ENCODE measurements at places on chromosomes 16 and 17.

GRCh38 chr16:79099716-79100115 is 500.8 kb downstream of the MAF start:
- DNase-seq, result no peak

DNA sequence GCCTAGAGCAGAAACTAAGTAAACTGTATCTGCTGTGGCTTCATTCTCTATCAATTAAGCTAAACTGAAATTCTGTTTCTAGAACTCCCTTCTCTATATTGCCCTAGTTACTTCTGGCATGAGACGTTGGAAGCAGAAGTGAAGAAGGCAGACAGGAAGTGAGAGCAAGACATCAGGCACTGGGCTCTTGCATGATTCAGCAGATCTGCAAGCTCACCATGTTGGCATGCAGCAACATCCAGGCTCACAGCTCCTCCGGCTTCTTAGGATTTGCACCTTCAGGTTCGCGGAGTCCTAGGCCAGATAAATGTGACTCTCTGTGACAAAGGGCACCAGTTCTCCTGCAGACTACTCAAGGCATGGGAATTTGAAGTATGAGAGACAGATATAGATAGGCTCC is 148.3 kb downstream of the CDH8 start:
- no peak for DNase-seq

- DNase-seq, result no peak
Observed at GRCh38 chr17:2083613-2084035, 28.7 kb downstream of the HIC1 start.

DNA sequence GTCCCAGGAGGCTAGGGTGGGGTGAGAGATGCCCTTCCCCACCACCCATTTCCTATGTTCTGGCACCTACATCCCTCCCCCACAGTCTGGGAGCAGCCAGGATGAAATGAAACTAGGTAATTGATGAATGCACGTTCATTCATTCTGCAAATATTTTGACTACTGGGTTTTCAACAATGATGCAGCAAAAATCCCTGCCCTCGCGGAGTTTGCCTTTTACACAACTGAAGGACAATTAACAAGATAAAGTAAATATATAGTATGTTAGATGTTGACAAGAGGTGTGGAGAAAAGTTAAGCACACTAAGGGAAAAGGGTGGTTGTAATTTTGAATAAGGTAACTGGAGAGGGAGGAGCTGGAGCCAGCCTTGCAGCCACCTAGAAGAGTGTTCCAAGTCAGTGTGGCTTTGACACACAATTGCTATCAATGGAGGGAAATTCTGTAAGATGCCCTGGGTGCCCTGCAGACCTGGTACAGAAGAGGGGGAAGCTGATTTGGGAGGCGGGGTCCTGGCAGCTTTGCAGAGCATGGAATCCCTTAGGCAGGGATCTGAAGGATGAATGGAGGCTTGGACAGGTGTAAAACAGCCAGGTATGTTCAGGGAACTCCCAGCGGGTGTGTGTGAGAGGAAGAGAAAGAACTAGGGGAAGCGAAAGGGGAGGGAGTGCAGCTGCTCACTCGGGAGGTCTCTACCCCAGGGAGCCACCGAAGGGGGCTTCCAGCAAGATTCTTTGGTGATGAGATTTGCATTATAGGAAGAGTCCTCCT is 2.5 kb downstream of the TMEM92 start:
- no peak for DNase-seq

DNA sequence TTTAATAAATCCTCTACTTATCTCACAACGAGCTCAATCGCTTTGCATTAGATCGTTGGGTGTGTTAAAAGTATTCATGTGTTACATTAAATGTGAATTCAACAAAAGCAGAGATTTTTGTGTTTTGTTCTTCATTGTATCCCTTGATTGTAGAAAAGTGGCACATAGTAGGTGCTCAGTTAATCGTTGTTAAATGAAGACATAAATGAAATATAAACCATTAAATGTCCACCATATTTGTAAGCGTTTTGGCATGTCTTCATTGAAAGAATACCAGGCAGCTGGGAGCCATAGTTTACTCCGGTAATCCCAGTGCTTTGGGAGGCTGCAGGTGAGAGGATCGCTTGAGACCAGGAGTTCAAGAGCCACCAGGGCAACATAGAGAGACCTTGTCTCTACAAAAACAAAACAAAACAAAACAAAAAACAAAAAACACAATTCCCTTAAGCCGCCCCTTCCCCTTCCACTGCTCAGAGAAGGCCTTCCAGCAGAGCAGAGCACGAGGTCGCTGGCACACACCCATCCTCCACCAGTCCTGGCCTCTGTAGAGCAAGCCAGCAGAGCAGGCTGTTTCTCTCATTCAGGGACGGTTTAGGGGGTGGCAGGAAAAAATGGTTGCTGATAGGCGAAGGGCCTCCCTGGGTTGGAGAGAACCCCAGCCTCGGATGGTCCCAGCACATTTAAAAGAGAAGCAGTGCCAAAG is 673 bp upstream of the CHD9 start:
- no peak for DNase-seq

GRCh38 chr16:24428756-24429155 is 110.6 kb upstream of the RBBP6 start:
- DNase-seq, result no peak

- no peak for DNase-seq
Observed at GRCh38 chr16:10318798-10319500, 66.9 kb upstream of the ATF7IP2 start.

- no peak for DNase-seq
Observed at GRCh38 chr16:15808071-15808470, 48.8 kb downstream of the MYH11 start.

GRCh38 chr17:27878776-27879562 is 14.2 kb downstream of the LYRM9 start:
- peak; percentile 32 for DNase-seq

GRCh38 chr16:65318138-65318537 is 196.3 kb upstream of the CDH11 start:
- DNase-seq, result no peak

GRCh38 chr17:32917081-32917480 is 10.9 kb upstream of the TMEM98 start:
- DNase-seq, result no peak

DNA sequence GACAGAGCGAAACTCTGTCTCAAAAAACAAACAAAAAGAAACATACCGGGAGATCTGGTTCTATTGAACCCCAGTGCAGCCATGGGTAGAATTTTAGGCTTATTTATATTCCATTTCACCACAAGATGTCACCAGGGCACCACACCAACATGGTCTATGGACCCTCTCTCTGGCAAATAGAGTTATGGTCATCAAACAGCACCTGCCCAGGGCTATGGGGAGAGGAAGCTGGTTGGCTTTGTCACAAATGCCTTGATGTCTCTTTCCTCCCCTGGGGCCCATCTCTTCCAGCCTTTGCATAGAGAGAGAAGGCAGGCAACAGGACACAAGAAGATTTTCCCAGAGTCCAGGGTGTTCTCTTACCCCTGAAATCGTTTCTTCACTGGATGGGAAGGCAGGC is 128.4 kb downstream of the WWOX start:
- DNase-seq, result no peak

- DNase-seq, result peak; percentile 61
Observed at GRCh38 chr16:17369421-17370222, 101.1 kb downstream of the XYLT1 start.

GRCh38 chr17:56936697-56937322 is 23.0 kb upstream of the TRIM25 start:
- DNase-seq, result no peak

DNA sequence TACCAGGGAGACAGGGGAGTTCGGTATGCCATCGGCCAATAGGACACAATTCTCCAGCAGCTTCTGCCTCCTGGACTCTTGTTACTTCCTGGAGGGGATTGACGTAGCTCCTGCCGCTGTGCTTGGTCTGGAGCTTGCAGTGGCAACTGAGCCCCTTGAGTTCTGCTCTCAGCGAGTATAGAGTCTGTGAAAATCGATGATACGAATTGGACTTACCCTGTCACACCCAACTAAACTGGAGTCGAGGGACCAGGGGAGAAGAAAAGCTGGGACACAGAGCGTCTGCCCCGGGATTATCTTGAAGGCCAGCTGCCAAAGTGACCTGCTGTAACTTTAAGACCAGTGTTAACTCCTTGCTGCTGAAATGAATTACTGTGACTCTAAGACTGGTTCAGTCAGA is 22.2 kb downstream of the SEC14L1 start:
- no peak for DNase-seq

- no peak for DNase-seq
Observed at GRCh38 chr16:72425571-72426341, 253.8 kb upstream of the PMFBP1 start.

DNA sequence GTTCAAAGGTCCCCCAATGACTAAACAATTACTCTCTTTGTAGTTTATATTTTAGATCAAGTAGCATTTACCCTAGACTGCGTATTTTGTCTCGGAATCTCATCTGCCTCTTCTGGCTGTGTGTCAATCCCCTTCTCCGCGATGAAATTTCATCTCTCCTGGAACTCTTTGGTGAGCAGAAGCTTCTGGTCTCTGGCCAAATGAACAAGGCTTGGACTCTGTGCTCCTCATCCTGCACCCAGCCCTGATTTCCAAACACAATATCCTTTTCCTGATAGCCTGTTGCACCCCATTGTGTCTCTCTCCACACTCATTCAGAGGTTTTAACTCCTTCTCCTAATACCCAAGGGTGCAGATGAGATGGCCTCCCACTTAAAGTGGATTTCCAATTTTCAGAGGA is 609.4 kb upstream of the CDH5 start:
- no peak for DNase-seq

GRCh38 chr17:4247971-4248388 is 15.8 kb downstream of the ANKFY1 start:
- no peak for DNase-seq

DNA sequence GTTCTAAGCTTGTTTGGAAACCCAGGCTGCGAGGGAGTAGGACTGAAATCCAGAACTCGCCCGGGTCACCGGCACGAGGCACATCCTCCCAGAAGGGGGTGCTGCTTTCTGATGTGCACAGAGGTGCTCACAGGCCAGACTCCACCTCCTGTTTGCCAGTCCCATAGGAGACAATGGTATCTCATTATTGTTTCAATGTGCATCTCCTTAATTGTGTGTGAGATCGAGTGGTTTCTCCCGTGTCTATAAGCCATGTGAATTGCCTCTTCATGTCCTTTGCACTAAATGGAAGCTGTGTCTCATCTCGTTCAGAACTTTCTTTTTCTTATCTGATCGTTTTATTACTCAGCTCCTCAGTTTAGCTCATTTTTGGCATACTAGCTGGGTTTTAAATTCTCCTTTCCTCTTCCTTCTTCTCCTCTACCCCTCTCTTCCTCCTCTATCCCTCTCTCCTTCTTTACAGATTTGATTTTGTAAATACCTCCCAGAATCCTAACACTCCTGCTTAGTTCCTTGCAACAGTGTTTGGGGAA is 32.1 kb upstream of the PRKCB start:
- peak; percentile 74 for DNase-seq
